ENCODE measurements at places on chromosomes 7 and 10.

GRCh38 chr10:2543974-2544373 lies 523.4 kb upstream of the PFKP start:
- no peak for DNase-seq

DNA sequence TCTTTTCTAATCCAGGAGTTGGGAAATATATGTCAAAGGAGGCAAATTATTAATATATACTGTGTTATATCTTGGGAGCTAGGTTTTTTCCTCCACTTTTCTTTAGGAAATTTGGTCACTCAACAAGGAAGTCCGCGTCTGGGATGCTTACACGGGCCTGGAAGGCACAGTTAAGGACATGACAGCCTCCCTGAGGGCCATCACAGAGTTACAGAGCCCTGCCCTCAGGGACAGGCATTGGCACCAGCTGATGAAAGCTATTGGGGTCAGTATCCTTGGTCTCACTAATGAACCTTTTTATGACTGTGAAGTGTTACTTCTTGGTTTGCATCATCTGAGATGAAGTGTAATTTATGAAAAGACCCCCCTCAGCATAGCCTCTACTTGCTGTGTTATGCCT lies 74.7 kb downstream of the DNAH11 start:
- DNase-seq, result no peak

- no peak for DNase-seq
These were observed 23.3 kb upstream of the ZNF282 start for GRCh38 chr7:149171892-149172533.

DNA sequence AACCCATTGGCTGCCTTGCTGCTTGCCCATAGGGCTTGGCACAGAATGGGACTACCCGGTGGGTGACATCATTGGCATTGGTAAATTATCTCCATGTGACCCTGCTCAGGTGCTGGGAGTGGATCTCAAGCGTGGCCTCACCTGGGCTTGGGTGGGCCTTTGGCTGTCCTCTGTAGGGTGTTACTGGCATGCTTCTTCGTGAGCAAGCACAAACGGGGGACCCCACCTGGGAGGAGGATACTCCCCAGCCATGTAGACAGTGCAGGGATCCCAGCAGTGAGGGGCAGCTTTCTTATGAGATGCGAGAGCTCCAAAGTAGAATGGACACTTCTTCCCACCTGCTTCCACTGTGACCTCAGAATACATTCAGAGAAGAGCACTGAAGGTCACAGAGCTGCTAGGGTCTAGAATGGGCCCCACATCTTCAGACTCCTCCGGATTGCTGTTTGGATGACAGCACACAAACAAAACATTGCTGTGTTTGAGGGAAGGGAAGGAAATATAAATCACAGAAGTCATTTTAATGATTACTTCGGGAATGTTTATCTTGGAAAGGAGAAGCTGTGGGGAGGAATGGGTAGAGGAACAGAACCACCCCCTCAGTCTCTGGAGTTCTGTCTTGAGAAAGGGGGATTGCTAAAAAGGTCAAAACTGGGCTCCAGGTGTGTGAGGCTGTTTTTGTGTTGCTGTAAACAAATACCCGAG lies 75.9 kb downstream of the SH2D4B start:
- no peak for DNase-seq

- DNase-seq, result no peak
These were observed 24.1 kb upstream of the BHLHA15 start for GRCh38 chr7:98187138-98187502.

GRCh38 chr10:17412323-17412722 lies 42.1 kb downstream of the ST8SIA6 start:
- DNase-seq, result no peak

GRCh38 chr7:23222439-23223030 lies 24.0 kb upstream of the GPNMB start:
- no peak for DNase-seq

- no peak for DNase-seq
These were observed 27.8 kb upstream of the ELFN1 start for GRCh38 chr7:1642291-1642731.

DNA sequence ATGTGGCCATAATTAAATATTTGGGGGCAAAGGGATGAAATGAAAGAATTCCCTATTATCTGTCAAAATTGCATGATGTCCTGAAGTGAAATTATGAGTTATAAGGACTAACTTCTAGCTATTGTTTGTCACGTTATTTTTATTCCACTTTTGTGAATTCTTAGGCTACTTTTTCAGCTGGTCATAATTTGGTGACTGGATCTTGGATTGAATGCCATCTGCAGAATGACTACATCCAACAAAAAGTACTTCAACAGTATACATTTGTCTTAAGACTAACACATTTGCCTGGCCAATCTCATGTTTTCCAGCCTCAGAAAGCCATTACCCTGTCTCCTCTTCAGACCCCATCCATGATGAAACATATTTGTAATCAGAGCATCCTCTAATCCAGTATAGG lies 48.1 kb upstream of the WNT16 start:
- no peak for DNase-seq

GRCh38 chr10:75707080-75707840 lies 275.8 kb downstream of the LRMDA start:
- no peak for DNase-seq

- DNase-seq, result no peak
These were observed 63.3 kb downstream of the ELFN1 start for GRCh38 chr7:1733206-1733907.

DNA sequence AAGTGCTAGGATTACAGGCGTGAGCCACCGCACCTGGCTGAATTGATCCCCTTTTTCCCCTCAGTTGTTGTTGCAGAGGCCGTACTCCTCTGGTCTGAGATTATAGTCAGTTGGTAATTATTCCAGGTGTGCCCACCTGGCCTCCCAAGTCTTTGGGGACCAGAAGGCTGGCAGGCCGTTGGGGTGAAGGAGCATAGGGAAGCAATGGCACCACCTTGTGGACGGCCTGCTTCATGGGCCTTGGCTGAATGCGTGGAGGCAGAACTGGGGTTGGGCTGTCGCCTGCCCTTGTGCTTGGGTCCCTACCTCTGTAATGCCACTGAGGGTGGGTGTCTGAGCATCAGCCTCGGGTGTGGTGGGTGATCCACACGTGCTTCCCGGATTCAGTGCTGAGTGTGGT lies 125.7 kb downstream of the RGS10 start:
- DNase-seq, result peak; percentile 77

- DNase-seq, result no peak
These were observed 193.4 kb downstream of the CCDC3 start for GRCh38 chr10:12808014-12808613.

DNA sequence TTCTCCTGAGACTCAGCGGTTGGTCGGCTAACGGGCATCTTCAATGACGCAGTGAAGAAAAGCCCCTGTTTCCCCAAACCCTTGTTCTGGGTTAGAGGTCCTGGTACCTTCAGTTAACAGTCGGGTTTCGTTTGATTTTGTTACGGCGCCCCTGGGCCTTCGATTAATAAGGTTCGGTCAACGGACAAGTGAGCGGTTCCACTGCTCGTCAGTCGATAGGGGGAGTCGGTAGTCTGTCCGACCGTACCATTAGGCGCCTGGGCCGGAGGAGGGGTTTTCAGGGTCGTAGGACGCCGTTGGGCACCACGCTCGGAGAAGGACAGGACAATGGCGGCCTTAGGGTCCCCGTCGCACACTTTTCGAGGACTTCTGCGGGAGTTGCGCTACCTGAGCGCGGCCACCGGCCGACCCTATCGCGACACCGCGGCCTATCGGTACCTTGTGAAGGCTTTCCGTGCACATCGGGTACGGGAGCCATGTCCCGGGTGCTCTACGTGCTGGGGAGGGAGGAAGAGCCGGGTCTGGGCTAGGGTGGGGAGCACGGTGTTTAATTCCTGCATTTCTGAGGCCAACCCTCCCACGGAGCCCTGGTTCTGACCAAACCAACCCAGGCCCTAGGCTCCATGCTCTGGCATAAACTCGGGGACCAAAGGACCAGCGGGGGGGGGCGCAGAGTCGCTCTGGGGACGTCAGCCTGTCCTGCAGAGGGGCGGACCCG lies at the start of gene FMC1:
FMC1 (plus strand) TSS at position 280 of the 718 bp plus-strand sequence; CDS start at position 328, 48 bp downstream.
- peak; percentile 96 for DNase-seq

DNA sequence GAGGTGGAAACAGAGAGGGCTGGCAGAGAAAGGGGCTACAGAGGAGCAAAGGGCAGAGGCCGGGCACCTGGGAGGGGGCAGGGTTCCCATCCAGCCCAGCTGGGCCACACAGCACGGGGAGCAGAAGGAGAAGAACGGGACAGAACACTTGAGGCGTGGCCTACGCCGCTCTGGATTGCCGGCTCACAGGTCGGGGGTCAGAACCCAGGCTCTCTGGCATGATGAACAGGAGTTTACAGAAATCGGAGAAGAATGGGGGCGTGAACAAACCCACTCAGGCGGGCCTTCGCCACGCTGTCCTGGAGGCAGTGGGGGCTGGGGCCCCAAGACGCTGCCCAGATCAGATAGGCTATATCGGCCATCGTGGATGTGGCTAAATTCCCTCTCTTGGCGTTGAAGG lies 362.2 kb upstream of the SHH start:
- no peak for DNase-seq

DNA sequence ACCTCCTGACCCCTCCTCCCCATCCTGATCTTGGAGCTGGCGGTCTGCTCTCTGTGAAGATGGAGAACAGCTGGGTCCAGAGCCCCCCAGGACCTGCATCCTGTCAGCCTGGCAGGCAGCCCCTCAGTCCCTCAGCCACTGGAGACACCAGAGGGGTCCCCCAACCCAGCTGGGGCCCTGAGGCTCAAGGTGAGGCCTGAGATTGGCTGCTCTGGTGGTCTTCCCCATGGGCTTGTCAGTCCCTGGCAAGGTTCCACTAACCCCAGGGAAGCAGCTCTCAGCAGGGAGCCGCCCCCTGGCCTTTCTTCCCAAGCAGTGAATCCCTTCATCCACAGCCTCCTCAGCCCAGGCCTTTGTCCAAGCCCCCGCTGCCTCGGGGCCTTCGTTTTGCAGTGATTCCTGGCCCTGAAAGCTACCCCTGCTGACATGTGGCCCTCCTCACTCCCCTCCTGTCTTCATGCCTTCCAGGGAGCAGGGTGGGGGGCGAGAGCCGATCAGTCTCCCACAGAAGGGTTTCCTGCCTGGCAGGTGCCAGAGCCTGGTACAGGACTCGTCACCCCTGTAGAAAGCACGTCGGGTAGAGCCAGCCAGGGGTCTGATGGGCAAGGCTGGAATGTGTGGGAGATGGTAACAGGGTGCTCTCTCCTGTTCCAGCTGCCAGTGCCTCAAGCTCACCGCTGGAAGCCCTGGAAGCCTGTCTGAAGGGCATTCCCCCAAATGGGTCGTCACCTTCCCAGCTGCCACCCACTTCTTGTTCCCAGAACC lies 48.5 kb downstream of the ZNF467 start:
- DNase-seq, result no peak
